ENCODE measurements at places on chromosomes 12 and 14.

- peak; percentile 50 for DNase-seq
Measured at GRCh38 chr12:115871714-115872113, 405.8 kb downstream of the MED13L start.

DNA sequence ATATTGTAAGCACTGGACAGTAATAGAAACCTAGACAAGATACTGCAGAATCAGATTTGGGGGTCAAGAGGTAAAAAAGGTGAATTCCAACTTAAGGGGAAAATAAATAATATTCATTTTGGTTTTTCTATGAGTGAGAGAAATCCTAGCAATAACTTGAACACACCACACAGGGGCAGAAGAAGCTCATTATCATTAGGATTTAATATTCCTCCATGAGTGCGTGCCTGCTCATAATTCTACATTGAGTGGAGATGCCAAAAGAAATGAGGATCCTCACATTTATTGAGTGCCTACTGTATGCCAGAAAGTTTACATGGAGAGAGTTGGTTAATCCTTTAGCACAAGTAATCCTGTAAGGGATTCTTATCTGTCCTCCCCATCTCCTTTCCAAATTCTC, 40.5 kb upstream of the C14orf132 start:
- DNase-seq, result peak; percentile 2

DNA sequence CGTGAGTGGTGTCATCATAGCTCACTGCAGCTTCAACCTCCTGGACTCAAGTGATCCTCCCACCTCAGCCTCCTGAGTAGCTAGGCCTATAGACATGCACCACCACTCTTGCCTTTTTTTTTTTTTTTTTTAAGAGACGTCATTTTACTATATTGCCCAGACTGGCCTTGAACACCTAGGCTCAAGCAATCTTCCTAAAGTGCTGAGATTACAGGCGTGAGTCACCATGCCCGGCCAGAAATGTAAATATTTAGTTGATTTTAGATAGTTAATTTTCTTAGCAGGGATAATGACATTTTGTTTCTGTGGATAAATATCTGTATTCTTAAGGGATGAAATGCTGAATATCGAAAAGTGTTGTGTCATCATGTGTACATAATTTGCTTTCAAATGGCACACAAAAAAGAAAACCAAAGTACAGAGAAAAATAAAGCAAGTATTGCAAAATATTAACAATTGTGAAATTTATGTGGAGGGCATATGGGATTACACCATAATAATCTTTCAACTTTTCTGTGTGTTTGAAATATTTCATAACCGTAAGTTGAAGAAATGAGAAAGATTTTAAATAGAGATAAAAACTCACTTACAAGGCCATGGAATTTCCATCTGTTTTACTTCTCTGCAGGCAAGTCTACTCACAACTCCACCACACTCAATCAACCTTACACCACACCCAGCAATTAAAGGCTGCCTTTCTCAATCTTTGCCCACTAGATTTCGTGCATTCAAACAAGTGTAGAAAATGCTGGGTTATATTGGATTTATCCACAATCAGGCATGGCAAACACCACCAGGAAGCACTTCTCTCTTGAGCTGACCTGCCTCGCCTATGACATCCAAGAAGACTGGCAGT, 93.7 kb downstream of the SPTSSA start:
- DNase-seq, result no peak

DNA sequence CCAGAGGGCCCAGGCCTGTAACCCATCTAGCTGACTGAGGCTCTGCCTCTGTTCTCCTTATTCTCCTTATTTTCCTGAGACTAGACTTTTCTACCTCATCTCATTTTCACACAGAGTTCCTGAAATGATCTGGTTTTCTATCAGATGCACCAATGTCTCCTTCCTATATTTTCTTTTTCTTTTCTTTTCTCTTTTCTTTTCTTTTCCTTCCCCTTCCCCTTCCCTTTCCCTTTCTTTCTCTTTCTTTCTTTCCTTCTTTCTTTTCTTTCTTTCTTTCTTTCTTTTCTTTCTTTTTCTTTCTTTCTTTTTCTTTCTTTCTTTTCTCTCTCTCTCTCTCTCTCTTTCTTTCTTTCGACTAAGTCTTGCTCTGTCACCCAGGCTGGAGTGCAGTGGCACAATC, 3.0 kb upstream of the CCDC184 start:
- DNase-seq, result no peak

DNA sequence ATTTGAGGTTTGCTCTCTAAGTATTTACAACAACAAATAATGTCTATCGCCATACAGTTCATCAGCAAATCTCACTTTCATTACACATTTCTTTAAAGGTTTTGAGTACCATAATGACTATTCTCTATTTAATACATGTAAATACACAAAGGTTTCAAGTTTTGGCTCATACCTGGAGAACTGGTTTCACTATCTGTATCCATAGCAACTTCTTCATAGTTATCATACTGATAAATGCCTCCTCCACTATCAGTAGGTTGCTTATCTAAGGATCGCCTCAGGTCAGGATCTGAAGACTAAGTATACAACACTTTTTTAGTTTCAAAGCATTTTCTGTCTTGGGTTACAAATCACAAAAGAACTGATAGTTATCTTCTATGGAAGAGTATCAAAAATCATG, 21.4 kb downstream of the ZFC3H1 start:
- no peak for DNase-seq

DNA sequence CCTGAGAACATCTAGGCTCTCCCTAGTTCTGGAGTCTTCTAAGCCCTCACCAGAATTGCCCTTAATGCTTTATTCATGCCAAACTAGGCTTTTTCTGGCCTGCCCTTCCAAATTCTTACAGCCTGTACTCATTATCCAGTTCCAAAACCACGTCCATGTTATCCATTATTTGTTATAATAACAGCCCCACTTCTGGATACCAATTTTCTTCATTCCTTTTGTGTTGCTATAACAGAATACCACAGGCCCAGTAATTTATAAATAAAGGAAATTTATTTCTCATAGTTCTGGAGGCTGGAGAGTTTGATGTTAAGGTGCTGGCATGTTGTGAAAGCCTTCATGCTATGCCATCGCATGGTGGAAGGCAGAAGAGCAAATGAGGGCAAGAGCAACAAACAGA, 68.0 kb upstream of the AMIGO2 start:
- no peak for DNase-seq

DNA sequence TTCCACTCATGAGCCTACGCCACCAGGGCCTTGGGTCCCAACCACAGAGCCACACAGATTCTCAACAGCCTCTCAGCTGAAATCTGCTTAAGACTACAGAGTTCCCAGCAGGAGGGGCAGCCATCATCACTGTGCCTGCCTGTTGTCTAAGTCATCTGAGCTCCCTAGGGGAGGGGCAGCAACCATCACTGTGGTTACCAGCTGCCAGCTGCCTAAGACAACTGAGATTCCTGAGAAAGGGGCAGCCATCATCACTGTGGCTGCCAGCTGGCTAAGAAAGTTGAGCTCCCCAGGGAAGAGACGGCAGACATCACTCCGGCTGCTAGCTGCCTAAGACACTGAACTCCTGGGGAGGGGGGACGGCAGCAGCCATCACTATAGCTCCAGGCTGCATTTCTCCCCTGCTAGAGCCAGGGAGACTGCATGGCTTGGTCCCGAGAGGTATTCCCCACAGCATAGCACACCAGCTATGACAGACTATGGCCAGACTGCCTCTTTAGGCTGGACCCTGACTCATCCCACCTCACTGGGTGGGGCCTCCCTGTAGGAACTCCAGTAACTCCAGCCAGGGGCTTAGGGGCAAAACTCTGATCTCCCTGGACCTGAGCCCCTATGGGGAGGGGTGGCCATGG, 37.2 kb upstream of the C14orf132 start:
- DNase-seq, result no peak

GRCh38 chr12:113201187-113202177, 16.0 kb downstream of the RITA1 start:
- no peak for DNase-seq

DNA sequence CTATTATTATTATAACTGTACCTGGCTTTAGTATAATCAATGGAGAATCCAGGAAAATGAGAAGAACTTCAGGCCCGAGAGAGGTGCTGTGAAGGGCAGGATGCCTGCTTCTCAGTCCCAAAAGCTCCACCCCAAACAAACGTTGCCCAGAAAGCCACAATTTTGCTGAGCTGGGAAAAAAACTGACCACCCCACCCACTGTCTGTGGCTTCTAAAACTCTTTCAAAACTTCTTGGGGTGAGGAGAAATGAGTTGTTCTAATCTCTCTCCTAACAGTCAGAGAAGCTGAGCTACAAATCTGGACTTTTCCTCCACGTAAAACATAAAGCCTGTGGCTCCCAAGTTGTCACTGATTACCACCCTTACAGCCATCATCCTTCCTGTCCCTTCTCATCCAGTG, 13.4 kb downstream of the VDR start:
- no peak for DNase-seq

DNA sequence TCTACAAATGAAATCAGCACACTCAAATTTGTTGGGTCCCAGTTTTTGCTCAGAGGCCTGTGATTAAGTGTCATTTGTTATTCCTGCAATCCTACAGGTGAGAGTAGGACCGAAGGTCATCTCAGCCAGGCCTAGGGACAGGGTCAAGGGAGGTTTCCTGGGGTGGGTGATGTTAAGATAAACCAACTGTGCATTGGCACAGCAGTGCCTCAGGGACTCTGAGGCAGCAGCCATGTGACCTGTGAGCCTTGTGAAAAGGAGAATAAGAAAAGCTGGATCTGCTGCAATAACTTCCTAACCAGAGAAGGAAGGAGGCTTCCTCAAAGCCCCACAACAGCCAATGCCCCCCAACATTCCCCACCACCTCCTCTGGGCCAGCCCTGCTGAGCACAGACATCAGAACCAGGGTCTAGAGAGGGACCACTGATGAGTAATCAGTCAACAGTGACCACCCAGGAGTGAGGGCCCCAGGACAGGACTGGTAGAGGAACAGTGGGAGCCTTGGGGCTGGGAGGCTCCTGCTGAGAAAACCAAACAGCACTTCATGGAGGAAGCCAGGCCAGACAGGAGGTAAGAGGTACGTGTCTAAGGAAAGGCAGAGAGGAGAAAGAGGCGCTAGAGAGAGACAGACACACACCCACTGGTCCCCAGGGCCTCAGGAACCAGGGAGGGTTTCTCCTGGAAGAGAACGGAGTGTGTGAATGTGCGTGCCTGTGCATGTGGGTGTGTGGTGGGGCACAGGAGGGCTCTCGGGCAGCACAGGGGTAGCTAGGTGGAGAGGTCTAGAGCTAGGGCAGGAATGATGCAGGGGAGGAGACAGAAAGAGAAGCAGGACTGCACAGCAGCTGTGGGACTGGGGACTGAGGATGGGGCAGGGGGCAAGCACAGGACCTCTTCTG, 82.4 kb downstream of the ITPK1 start:
- DNase-seq, result no peak

GRCh38 chr12:18932211-18932610, 194.3 kb downstream of the CAPZA3 start:
- no peak for DNase-seq

DNA sequence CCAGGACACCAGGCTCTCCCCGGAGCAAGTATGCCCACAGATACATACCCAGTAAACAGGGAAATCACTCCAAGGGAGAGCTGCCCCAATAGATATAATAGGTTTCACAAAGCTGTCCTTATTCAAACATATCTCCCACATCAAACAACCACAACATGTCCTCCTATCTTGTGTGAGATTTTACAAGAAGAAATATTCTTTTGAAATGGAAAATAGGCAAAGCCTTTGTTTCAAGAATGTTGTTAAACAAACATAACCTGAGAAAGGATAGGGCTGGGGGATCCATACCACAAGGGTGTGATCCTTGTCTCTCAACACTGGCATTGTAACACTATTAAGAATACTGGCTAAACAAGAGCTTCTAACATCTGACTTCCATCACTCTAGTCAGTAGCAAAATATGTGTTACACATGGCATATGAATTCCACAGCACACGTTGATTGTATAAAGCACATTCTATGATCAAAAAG, 32.9 kb downstream of the LGR5 start:
- DNase-seq, result no peak

DNA sequence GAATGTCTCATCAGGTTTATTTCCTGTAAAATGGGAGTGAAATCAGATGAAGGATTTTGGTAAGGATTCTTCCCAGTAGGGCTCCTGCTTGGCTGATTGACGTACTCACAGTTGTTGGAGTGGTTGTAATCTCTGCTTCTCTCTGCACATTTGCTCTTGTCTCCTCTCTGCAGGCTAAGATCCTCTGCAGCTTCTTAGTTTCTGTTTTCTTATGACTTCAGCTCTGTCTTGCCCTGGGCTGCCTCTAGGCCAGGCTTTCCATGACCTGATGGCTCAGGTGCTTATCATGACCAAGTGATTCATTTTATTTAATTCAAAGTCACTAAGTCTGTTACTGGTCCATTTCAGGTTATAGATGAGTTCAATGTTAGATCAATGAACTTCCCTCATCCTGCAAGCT, 394.5 kb upstream of the DDHD1 start:
- no peak for DNase-seq

DNA sequence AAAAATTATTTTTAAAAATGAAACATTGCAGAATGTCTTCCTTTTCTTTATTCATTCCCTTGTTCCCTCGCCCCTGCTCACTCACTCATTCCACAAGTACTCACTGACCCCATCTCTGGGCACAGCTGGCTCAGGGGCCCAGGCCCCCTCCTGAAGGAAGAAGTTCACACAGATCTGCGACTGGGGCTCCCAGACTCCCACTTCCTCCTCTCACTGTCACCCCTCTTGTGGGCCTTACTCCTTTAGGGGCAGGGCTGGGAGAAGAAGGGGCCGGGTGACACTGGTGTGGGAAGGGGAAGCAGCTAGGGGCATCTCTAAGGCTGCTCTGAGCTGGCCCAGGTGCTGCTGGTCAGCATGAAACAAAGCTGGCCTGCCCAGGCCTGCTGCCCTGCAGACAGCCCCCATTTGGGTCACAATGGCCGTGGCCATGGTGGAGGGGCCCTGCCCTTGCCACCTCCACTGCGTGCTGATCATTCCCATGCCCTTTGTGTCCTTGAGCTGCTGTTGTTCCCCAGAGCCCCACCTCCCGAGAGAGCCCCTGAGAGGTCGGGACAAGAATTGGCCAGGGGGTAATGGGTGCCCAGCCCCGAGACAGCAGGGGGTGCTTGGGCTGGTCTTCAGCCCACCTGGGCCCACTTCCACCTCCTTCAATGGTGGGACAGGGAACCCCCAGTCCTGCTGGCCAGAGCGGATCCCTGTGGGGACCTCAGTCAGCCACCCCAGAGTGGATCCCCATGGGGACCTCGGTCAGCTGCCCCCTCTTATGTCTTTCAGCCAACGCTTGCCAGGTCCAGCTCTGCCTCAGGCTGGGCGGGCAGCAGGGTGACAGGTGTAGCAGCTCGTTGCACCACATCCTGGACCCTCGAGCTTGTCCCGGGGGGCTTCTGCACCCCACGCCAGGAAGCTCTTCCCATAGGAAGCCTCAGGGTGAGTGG, 212.4 kb upstream of the C14orf180 start:
- DNase-seq, result no peak

DNA sequence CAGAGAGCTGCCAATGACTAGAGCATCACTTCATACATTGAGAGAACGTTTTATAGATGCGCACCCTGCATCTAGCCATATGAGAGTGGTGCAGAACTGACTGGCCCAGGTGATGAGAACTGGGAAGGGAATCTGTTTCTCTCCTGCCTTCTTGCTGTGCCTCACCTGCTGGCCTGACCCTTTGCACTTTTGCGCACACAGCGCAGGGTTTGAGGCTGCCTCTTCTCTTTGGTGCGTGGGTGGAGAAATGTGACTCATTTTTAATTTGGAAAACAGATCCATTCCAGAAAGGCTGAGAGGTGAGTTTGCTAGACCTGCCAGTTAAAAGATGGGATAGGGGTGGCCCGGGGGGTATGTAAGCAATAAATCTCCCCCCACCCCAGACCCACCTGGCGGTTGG, 453 bp upstream of the ESRRB start:
- no peak for DNase-seq

All from ACHN (cell line).